ENCODE measurements at places on chromosomes 1 and 21. TPM values are rescaled to one million over a fixed set of nuclear protein-coding genes. Genes with fewer than 3 reads are reported as not detected.
A peak's percentile ranks its signal among the peaks of the same experiment; 100 is the strongest.

GRCh38 chr1:5571861-5572401 lies 420.3 kb downstream of the NPHP4 start:
- DNase-seq, result no peak

DNA sequence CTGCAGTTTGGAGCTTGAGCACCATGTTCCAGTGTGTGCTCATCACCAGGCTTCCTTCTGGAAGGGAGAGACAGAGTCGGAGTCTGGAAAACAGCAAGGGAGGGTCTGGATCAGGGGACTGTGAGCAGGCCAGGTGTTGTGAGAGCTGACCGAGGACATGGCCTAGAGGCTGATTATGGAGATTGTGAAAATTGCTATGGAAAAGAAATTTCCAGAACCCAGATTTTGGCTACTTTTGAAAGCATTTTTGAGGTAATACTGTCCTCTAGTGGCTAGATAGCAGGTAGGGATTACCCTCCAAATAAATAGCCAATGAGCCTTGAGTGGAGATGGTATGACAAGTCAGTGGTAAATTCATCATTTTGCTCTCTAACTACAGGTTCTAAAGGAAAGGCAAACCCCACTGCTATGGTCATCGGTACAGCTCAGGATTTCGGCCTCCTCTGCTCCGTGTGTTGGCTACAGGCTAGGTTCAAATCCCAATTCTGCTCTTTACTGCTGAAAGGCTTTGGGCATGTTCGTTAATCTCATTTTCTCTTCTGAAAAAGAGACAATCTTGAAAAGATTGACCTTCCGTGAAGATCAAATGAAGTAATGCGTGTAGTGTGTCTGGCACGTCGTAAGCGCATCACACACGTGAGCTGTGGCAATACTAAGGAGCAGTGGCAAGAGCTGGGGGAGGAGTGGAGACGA lies 1.0 kb upstream of the HAO2 start:
- DNase-seq, result peak; percentile 45

GRCh38 chr1:151612501-151613281 lies 841 bp downstream of the SNX27 start:
- no peak for DNase-seq

DNA sequence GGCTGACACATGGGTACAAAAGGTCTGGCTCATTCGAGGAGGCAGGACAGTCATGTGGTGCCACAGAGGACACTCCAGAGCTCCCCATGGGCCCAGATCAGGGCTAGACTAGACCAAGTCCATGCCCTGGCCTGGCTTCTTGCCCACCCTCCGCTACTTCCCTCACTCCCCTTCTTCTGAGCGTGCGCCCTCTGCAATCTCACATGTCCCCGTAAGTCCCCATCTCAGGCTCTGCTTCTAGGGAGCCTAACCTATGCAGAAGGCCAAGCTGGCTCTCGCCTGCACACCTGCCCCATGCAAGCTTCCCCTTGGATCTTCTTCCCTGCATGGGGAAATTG lies 553.6 kb downstream of the PTPRU start:
- DNase-seq, result no peak

DNA sequence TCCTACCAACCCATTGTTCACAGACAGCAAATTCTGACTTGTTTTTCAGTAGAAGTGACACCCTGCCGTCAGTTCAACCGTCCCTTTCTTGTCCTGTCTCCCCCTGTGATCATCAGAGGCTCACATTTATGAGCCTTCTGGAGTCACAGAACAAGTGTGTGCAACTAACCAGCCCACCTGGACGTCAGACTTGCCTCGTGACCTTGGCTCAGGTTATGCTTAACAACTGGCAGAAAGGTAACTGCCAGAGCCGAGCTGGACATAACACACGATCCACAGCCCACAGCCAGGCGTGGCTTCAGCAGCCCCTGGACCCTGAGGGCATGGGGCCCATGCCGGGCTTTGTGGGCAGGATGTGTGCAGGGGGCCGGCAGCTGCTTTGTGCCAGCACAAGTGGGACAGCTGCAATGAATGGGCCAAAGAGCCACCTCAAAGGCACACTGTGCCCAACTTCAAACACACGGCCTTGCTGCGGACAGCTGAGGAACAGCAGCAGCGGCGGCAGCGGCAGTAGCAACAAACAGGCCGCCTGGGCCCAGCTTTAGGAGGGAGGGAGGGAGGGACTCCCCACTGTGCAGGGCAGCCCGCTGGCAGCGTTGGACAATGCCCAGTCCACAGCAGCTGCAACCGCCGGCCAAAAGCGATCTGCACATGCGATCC lies 103.9 kb downstream of the ZBTB18 start:
- DNase-seq, result no peak

DNA sequence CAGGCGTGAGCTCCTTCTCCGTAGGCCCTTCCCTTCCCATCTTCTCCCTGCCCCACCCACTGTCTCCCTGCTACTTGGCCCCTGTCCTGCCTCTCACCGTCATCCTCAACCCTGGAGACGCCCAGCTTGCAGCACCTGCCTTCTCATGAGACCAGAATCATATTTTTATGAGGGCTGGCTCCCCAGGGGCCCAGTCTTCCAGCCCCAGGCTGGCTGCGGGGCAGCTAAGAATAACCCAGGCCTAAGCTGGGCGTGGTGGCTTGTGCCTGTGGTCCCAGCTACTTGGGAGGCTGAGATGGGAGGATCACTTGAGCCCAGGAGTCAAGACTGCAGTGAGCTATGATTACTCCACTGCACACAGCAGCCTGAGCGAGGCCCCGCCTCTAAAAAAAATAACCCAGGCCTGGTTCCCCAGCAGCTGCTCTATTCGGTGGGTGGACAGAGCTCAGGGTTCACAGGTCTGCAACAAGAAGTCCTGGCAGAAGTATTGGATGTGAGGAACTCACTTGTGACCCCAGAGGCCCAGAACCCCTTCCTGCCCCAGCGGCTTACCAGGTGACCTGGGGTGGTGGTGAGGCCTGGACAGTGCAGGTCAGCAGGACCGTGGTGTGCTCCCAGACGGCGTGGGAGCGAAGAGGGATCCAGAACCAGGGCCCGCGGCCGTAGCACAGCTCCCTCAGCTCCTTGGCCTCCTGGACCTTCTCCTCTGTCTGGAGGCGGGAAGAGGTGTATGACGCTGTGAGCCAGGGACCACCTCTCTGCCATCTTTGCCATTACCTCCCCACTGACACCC lies 6.4 kb downstream of the MYOM3 start:
- no peak for DNase-seq

DNA sequence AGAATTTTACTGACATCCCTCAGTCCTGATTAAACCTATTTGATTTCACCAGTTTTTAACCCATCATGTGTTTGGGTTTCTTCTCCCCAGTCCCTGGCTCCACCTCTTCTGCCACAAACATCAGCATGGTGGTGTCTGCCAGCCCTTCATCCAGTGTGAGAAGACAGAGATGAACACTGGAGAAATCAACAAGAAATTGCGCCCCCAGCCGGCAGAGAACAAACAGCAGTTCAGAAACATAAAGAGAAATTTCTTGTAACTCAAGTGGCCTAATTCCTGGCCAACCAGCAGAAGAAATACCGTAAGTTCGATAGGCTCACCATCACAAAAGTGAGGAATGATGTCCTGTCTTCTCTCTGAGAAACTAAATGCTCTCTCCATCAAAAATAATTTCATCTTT lies 18.3 kb downstream of the S100A11 start:
- DNase-seq, result no peak

DNA sequence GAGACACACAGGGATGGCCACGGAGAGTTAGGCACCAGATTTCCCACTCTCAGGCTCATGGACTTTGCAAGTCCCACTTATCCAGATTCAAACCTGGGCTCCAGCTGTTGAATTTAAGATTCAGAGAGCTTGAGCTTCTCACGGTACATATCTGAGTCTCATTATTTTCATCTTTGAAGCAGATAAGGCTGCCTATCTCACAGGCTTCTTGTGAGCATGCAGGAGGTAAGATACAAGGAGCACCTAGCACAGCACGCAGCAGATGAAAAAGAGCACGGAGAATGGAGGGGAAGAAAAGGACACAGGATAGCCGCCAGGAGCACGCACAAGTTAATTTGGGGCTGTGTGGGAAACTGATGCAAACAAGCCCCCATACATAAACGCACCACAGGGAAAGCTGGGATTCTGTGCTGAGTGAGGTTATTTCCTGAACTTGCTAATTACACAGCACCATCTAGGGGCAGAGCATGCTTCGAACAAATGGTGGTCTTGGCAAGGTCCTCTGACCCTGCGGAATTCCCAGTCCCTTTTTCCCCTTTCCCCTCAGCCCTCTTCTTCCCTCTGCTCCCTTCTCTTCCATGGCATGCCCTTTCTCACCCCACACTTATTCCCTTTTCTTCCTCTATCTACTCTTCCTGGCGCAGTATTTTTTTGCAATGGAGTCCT lies 134.7 kb upstream of the VANGL1 start:
- peak; percentile 63 for DNase-seq

DNA sequence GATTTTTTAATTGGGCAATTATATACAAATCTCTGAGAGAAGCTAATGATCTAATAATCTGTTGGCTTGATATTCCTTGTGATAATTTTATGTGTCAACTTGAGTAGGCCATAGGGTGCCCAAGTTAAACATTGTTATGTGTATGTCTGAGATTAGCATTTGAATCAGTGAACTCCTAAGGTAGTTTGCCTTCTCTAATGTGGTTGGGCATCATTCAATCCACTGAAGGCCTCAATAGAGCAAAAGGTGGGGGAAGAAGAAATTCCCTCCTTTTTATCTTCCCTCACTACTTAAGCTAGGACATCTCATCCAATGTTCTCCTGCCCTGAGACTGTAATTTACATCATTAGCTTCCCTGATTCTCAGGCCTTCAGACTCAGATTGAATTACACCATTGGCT lies 394.5 kb downstream of the LMO4 start:
- DNase-seq, result no peak

GRCh38 chr21:42474043-42474831 lies 21.8 kb downstream of the RSPH1 start:
- no peak for DNase-seq

DNA sequence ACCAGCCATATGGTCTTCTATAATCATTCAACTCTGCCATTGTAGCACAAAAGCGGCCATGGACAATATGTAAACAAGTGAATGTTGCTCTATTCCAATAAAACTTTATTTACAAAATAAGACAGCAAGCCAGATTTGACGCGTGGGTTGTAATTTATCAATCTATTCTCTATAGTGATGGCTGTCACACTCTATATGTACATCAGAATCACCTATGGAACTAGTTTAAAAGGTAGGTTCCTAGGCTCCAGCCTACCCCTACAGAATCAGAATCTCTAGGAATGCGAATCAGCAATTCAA lies 7.7 kb downstream of the BCL2L15 start:
- DNase-seq, result no peak

- peak; percentile 62 for DNase-seq
These were observed 15.9 kb upstream of the SRSF4 start for GRCh38 chr1:29197590-29197924.

GRCh38 chr1:44919400-44919799 lies 67.0 kb downstream of the EIF2B3 start:
- no peak for DNase-seq

GRCh38 chr1:110086961-110087360 lies 16.5 kb upstream of the ALX3 start:
- no peak for DNase-seq

- peak; percentile 47 for DNase-seq
These were observed 19.3 kb downstream of the QSOX1 start for GRCh38 chr1:180173952-180174351.

- DNase-seq, result peak; percentile 7
These were observed 70.0 kb downstream of the PLD5 start for GRCh38 chr1:242454262-242455051.

- DNase-seq, result peak; percentile 84
These were observed 97.4 kb upstream of the KCNJ15 start for GRCh38 chr21:38159355-38159754.

DNA sequence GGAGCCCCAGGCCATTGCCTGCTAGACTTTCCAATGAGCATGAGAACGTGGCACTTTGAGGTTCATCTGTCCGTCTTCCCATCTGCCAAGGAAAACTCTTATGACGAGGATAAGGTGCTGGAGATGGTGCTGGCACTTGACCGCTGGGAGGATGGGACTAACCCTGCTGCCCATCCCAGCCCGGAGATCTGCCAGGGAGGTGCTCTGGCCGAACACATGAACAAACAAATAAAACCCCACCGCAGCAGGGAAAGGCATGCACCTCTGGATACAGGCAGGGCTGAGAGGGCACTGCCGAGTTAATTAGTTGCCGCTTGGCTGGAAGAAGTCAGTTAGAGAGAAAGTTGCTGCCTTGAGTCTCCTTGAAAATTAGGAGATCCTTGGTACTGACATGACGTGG lies 308.4 kb downstream of the AJAP1 start:
- DNase-seq, result no peak

DNA sequence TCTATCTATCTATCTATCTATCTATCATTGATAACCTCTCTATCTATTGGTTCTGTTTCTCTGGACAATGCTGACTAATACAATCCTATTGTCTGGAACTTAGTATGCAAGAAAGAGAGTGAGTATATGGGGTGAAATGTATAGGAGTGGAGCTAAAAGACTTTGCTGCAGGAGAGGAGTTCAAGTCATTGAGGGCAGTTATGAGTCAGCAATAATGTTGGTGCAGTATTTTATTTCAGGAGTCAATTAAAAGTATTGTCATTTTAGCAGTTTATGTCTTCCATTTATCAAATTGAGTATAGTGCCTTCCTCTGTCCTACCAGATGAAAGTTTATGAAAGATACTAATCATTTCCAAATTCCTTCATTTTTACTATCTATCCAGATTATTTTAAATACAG lies 55.8 kb downstream of the MAP3K7CL start:
- DNase-seq, result no peak

GRCh38 chr1:37656026-37656425 lies 21.3 kb upstream of the RSPO1 start:
- DNase-seq, result no peak

DNA sequence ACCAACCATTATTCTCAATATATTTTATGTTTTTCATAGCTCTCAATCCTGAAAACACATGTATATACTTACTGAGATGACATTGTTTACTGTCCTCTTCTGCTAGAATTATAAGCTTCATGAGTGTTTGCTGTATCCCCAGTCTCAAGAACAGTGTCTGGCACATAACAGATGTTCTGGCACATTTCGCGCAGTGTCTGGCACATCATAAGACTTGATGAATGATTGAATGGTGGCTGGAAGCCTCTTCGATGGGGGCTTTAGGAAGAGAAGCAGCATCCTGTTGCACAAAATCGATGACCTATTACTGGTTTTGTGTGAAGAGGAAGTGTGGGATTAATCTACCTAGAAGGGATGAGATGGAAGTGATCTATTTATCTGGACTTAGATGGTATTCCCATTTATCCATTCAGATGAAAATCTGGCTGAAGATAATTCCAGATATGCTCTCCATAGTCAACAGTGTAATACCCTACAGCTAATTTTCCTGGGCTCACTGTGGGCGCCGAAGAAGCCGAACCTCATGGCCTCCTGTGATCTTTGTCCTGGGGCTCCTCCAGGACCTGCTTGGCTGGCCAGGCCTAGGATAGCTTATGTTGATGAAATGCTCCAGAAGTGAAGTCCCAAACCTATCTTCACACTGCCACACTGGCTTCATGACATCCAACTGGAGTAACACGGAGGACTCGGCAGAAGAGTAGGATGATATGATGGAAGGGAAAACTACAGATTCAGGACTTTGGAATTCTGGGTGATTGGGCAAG lies 26.5 kb downstream of the CD34 start:
- DNase-seq, result no peak

Gene ST3GAL3
- 10.3 TPM for total RNA-seq

Gene DNAJC28
- 1.4 TPM for total RNA-seq

Gene ROR1
- total RNA-seq, result 10.0 TPM

Gene OLFML3
- 40.9 TPM for total RNA-seq

Gene TMEM39B
- total RNA-seq, result 4.4 TPM

Gene SEC16B
- 4.3 TPM for total RNA-seq

Gene MIXL1
- not detected for total RNA-seq

Gene LRRC3
- total RNA-seq, result under 0.01 TPM

Gene OR2T29
- not detected for total RNA-seq

Gene S100B
- not detected for total RNA-seq

Gene TFF3
- total RNA-seq, result not detected

Gene NUAK2
- total RNA-seq, result 8.1 TPM

Gene ELAVL4
- not detected for total RNA-seq

Gene KIAA0040
- total RNA-seq, result under 0.01 TPM
